ENCODE measurements at places on chromosomes 5 and 9.

- no peak for DNase-seq
Observed at GRCh38 chr9:108991479-108991878, 21.8 kb downstream of the CTNNAL1 start.

DNA sequence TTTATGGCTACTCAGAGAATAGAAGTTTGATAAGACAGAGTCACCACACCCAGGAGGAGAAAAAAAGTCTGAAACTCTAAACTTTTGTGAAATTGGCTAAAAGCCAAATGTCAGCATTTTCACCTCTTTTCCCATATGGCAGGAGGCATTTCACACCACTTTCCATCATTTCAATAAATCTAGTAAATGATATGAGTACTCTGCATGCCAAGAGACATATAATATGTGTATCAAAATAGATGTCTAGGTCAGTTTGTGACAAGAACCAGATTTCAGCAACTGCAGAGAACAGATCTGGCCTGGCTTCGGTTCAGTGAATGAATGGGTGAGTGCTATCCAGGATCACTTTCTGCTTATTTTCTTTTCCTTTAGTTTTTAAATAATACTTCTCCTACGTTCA, 470.8 kb downstream of the ENC1 start:
- DNase-seq, result no peak

DNA sequence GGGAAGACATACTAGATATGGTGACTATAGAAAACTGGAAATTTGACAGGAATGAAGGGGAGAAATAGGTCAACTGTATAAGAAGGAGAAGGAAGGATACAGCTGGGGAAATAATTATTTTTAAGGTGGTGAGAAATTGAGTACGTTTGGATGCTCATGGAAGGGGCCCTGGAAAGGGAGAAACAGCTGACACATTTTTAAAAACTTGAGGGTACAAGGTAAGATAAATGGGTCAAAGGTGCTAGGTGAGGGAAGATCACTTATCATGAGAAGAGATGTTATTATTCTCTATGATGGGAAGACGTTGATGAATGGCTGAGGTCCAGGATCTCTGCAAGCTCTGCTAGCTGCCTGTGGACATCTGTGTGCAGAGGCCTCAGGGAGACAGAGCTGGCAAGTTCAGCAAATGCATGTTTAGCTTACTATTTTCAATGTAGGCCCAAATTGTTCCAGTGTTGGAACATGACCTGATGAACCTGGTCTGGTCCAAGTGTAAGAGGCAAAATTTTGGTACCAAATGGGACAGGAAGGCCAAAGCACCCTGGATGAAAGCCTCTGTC, 181.7 kb downstream of the MTRR start:
- DNase-seq, result no peak

DNA sequence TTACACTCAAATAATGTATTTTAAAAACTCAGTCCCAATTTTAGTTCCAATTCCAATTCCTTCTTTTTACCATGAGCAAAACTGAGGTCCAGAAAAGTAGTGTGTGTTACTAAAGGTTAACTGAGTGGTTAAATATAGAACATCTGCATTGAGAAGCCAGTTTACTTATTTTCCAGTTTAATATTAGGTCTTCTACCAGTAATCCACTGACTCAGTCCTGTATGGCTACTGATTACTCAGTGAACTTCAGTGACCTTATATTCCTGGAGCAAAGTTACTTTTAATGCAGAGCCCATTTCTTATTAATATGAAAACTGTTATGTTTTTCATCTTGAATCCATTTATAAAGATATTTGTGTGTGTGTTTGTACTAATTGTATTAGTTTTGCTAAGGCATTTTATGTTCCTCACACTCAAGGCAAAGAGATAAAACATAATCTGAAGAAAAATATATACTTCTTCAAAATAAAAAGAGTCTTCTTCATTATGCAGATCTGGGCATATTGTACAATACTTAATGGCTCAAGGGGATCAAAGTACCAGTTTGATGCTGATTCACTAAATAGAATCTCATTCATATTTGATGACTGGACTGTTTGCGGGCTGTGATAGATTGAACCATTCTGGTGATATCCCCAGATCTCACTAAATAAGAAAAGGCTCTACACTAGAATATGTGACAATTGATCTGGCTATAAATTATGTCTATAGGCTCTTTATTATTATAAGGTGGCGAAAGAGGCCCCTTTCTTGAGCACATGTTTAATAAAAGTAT, 60.8 kb downstream of the DMXL1 start:
- DNase-seq, result no peak

GRCh38 chr5:38341641-38342040, 83.3 kb downstream of the EGFLAM start:
- no peak for DNase-seq

DNA sequence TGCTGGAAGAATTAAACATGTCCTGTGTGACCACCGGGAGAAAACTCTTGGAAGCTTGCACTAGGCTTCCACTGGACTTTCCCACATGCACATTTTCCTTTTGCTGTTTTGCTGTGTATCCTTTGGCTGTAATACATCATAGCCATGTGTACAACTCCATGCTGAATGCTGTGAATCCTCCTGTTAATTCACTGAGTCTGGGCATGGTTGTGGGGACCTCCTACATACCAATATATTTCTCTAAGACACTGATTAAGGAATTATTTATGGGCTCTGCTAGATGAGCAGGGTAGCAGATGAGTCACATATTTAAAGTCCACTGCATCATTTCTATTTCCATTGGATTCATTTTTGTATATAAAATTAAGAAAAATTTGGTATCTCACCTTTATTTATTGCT, 220.1 kb downstream of the CYLC2 start:
- no peak for DNase-seq

- no peak for DNase-seq
Observed at GRCh38 chr5:90894866-90895420, 336.3 kb downstream of the ADGRV1 start.

GRCh38 chr9:101117161-101117560, 88.6 kb downstream of the PLPPR1 start:
- DNase-seq, result no peak

DNA sequence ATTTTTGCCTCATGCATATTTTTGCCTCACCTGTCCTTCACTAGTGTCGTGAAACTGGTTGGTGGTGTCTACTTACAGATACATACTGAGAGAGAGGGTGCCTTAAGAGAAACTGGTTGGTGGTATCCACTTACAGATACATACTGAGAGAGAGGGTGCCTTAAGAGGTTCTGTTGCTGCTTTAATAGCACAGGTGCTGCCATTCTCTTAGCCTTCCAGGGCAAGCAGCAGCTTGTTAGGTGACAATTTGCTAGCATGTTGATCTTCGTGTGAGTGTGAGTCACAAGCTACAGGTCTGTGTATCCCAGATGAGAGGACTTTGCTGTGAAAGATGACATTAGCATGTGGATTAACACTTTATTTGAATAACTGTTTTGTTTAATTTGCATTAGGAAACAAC, 1.4 kb downstream of the PTTG1 start:
- DNase-seq, result no peak

DNA sequence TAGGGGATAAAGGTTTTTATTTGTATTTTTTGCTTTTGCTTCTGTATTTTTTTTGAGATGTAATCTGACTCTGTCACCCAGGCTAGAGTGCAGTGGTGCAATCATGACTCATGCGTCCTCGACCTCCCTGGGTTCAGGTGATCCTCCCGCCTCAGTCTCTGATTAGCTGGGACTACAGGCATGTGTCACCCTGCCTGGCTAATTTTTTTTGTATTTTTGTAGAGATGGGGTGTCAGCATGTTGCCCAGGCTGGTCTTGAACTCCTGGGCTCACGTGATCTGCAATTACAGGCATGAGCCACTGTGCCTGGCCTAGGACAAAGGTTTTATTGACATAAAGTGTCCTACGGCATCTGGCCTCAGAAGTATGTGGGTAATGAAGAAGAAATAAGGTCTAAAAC, 297.1 kb upstream of the C9orf72 start:
- DNase-seq, result no peak

- DNase-seq, result no peak
Observed at GRCh38 chr5:81216152-81216551, 17.0 kb upstream of the CKMT2 start.

- DNase-seq, result no peak
Observed at GRCh38 chr5:178941361-178941760, 363 bp downstream of the ZNF454 start.

DNA sequence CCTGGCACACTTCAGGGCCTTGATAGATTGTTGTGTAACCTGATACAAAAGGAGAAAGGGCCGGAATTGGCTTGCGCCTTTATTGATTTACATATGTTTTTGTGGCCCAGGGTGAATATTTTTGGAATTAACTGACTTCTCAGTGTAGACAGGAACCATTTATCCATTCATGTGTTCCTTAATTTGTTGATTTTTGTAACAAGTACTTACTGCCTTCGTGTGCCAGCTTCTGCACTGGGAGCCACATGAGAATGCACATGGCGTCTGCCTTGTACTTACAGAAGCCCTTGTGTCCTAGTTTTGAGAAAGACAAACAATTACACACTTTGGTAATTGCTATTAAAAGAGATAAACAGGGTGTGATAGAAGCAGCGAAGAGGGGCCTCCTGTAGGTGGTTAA, 26.4 kb downstream of the EHMT1 start:
- DNase-seq, result no peak

DNA sequence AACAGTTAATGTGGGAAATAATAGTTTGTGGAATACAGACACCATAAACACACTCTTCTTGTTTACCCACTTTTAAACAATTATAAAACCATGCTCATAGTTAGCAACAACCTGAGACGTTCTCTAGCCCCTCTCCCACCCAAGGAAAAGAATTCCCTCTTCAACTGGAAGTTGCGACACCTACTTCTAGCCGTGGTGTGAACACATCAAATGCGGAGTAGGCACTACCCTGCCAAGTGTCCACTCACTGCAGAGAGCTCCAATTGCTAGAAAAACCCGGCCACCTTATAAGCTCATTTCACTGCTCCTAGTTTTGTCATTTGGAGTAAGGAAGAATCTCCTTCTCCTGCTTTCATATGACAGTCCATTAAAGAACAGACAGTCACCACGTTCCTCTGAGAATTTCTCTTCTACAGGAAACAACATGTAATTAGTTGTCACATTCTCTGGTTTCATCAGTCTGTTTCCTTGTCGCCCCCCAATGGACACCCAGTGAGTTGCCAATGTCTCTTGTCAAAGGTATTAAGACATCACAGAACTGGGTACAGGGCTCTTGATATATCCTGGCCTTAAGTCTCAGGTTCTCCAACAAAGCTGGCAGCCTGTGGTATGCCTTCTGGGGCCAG, 47.3 kb downstream of the PRLR start:
- DNase-seq, result no peak

DNA sequence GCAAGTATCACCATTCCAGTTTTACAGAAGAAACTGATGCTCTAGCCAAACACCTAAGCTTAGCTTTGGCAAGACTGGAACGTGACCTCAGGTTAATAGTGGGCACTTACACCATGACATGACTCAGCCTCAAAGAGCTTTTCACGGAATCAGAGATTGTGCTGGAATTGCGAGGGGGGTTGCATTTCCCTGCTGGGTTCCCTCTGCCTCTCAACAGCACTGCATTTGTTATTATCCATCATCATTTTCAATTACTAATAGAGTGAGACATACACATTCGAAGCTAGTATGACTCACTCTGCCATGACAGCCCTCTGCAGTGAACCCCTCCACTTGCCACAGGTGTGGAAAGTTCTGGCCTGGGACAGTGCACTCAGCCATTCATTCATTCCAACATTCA, 8.0 kb downstream of the SPOCK1 start:
- DNase-seq, result no peak

GRCh38 chr9:78685471-78685870, 388.5 kb downstream of the PSAT1 start:
- DNase-seq, result no peak

- DNase-seq, result no peak
Observed at GRCh38 chr5:7756453-7756852, 94.5 kb downstream of the CFAP90 start.

All from activated T-helper 1 cell treated with Interleukin-2 at 50 U/mL for 16 hours (primary cell).